ENCODE measurements at places on chromosomes 6 and 20.
A peak's percentile ranks its signal among the peaks of the same experiment; 100 is the strongest.

- DNase-seq = no peak
These were observed 60.2 kb downstream of the LRRC1 start for GRCh38 chr6:53854843-53855567.

DNA sequence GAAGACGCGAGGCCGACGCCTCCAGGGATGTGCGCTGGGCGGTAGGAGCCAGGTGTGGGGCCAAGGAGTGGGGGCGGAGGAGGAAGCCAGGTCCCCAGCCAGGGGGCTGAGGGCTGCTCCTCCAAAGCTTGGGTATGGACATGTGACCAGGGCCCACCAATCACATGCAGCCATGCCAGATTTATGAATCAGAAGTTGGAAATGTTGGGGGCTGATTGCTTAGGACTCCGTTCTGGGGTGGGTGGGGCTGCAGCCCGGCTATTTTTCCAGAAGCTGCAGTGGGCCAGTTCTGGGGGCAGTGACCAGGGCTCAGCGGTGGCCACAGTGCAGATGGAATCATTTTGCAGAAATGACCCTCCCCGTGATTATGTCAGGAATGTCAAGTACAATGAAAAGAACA lies 96.0 kb downstream of the CEBPB start:
- no peak for DNase-seq

DNA sequence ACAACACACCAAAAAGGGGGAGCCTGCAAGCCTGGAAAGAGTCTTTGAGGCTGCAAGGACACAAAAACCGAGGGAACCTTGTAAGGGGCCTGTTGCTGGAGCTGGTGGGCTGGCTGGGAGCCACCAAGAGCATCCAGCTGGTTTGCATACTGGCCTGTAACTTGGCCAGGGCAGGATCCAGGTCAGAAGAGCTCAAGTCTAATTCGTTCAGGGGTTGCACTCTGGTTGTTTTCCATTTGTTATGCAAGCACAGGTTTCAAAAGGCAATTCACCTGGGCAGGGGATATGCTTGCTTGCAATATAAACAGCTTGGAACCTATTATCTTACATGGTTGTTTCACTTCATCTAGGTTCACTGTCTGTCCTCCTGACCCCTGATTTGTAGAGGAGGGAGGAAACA lies 98.3 kb upstream of the GCM1 start:
- no peak for DNase-seq

GRCh38 chr6:43956478-43956877 lies 170.8 kb downstream of the MRPL14 start:
- no peak for DNase-seq

DNA sequence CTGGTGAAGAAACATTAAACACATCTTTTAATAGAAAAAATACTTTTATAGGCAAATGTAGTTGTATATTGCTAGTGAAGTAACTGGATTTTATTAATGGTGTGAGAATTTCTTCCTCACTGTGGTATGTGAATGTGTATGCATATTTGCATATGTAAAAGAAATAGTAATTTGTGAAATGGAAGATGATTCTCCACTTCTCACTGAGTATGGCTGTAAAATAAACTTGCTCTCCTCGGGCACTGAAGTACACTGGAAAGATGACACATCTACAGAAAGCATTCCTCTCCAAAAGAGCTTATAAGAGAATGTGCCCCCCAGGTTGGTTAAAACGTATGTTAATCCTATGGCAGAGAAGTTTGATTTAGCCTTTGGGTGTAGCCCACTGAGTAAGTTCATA lies 155.5 kb downstream of the LPA start:
- DNase-seq = no peak

DNA sequence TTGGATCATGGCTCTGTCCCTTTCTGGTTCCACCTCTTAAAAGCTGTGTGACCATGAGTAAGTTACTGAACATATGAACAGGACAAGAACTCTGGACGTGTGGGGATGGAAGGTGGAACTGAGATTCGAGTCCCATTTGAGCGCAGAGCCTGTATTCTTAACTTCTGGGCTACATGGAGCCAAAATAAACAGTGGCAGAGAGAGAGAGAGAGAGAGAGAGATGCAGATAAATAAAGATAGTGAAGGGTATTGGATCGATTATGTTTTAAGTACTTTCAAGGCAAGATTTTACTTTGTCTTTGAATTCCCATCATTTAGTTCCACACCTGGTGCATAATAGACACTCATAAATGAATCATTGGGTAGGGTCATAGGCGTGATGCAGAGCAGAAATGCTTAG lies 39.7 kb downstream of the SLC35D3 start:
- no peak for DNase-seq

DNA sequence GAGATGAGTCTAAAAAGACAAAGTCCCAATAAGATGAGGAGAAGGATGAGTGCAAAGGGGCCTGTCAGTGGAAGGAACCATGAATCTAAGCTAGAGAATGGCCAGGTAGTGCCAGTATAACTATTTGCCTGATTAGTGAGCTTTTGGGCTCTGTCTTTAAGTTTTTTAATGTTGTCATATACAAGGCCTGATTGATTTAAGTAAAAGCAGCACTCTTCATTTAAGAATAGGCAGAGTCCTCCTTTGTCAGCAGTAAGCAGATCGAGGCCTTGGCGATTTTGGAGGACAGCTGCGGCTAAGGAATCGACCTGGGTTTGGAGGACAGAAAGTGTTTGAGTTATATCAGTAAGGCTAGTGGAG lies 753.4 kb upstream of the ADGRB3 start:
- no peak for DNase-seq

- no peak for DNase-seq
These were observed 32.7 kb downstream of the CHMP4B start for GRCh38 chr20:33843854-33844253.

DNA sequence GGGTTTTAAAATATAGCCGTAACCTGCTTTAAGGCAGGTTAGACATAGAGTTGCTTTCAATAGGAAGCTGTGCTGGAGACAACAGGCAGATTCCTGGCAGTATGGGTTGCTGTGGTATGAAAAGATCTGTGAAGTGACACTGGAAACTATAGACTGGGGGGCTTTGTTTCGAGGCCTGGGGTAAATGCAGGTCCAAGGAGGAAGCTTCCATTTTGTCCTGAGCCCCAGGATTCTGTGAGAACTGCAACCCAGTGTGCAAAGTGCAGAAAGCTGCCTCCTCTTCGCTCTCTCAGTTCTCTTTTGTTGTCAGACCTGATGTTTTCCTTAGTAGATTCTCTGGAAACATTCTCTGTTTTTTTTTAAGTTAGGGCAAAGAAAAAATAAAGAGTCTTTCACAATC lies 86.9 kb downstream of the LYRM4 start:
- DNase-seq = no peak

- DNase-seq = no peak
These were observed 203.9 kb upstream of the MARCKS start for GRCh38 chr6:113653275-113653674.

- DNase-seq = peak; percentile 23
These were observed 323.1 kb downstream of the HDGFL1 start for GRCh38 chr6:22892452-22892851.

GRCh38 chr6:36244641-36245280 lies 25.1 kb upstream of the PNPLA1 start:
- no peak for DNase-seq

- DNase-seq = no peak
These were observed 96.8 kb downstream of the B3GAT2 start for GRCh38 chr6:70860045-70860444.

- no peak for DNase-seq
These were observed 133.7 kb downstream of the LY86 start for GRCh38 chr6:6722195-6722594.

DNA sequence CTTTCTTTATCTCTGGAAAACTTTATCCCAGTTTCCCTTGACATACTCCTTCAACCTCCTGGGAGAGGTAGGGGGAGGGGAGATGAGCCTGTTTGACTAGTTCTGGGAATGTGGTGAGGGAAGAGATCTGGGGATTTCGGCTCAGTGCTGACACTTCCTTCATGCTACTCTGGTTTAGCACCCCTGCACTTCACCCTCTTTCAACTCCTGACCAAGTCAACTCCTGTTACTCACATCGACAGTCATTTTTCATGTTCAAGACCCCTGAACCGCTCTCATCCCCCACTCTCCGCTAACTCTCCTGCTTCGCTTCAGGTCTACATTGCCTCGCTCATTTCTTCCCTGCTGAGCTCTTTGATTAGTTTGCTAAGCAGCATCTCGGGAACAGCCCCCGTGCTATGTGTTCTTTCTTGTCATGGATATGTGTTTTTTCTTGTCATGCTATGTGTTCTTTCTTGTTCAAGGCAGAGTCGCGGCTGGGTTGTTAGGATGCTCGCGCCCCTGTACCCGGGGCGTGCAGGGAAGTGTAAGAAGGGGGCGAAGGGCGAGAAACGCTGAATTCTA lies 16.6 kb upstream of the TRIM27 start:
- peak; percentile 84 for DNase-seq

- DNase-seq = no peak
These were observed 62.4 kb downstream of the FAM229B start for GRCh38 chr6:112149719-112150263.

- no peak for DNase-seq
These were observed 51.0 kb upstream of the C20orf144 start for GRCh38 chr20:33611106-33611505.

- DNase-seq = peak; percentile 83
These were observed 358.2 kb upstream of the ID4 start for GRCh38 chr6:19478992-19479391.

DNA sequence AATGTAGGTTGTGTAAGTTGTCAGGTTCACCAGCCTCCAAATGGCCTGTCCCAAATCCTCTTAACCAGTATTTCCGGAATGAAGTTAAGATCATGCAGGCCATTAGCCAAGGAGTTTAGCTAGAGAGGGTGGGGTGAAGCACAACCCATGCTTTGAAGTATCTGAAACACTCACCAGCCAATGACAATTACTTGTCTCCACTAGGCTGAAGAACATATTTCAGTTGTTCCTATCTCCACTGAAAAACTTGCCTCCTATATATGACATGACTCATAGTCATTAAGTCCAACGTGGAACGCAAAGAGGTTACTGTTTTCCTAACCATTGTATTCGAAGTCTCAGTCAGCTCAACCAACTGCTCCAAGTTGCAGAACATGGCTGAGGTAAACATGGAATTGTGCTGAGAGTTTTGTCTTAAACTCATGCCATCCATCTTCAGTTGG lies 37.4 kb upstream of the TNFAIP3 start:
- DNase-seq = peak; percentile 97

- DNase-seq = no peak
These were observed 38.8 kb downstream of the SLC22A1 start for GRCh38 chr6:160160450-160160849.

- no peak for DNase-seq
These were observed 520.4 kb downstream of the TFAP2B start for GRCh38 chr6:51339108-51339507.

- no peak for DNase-seq
These were observed 270.5 kb downstream of the BMP2 start for GRCh38 chr20:7038029-7038428.

DNA sequence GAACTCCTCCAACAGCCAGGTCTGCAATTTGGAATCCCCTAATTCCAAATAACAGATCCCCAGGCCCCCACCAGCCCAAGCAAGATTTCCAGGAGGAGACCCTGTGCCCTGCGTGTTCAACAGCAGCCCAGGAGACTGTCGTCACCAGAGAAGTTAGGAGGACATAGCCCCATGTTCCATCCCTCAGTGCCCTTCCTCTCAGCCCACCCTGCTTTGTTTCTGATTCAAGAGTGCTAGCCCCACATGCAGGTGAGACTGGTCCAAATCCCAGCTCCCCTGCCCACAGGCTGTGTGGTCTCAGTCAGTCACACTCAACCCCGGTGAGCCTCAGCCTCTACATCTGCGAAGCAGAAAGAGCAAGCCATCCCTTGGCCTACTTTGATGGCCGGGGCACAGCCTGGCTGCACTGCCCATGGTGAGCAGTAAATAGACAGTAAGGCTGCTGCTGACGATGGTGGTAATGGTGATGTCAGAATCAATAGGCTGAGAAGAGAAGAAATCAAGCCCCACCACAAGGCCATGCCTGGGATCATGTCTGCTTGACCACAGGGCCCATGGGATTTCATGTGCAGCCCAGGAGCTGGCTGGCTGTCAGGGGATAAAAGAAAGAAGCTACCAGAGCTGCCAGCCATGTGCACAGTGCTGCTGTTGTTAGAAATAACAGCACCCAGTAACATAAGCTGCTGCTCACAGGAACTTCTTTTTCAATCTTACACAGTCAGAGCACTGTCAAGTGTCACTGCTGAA lies 51.5 kb upstream of the NXT1 start:
- no peak for DNase-seq

- DNase-seq = no peak
These were observed 9.0 kb downstream of the EXOC2 start for GRCh38 chr6:683742-684440.

- DNase-seq = no peak
These were observed 54.9 kb upstream of the NT5E start for GRCh38 chr6:85394853-85395538.

GRCh38 chr6:48085131-48085741 lies 25.8 kb downstream of the PTCHD4 start:
- DNase-seq = no peak

DNA sequence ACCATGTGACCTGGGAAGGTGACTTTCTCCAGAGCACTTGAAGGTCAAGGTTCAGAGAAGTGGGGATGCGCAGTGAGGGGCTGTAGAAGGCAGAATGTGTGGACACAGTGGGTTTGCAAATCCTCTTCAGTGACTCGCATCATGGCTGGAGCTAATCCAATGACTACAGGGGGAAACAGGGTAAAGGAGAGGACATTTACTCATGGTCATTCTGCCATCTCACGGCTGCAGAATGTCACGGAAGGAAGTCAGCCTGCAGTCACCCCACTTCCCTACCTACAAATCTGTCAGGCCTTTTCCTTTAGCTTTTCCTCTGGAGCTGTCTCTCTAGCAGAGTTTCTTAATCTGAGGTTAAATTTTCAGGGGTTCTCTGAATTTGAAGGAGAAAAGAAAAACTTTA lies 337.6 kb downstream of the CDC5L start:
- DNase-seq = no peak

DNA sequence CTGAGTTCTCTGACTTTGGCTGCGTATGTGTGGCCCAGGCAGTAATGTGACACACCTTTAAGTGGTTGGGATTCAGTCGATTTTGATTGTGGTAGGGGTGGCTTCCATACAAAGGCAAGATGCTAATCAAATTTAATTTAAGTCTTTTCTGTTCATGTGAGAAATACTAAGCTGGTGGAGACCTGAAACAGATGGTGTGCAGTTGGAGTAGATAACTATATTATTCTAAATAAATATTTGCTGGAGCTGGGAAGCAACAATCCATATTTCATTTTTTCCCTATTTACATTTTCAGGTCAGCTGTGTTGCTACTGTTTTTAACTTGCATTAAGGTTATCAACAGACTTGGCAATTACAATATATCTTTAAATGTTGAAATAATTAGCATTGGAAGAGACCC lies 67.4 kb upstream of the C20orf144 start:
- DNase-seq = no peak

- DNase-seq = peak; percentile 29
These were observed 106.5 kb downstream of the MMS22L start for GRCh38 chr6:97176468-97176867.

GRCh38 chr6:120735641-120736040 lies 598.6 kb downstream of the TBC1D32 start:
- no peak for DNase-seq

DNA sequence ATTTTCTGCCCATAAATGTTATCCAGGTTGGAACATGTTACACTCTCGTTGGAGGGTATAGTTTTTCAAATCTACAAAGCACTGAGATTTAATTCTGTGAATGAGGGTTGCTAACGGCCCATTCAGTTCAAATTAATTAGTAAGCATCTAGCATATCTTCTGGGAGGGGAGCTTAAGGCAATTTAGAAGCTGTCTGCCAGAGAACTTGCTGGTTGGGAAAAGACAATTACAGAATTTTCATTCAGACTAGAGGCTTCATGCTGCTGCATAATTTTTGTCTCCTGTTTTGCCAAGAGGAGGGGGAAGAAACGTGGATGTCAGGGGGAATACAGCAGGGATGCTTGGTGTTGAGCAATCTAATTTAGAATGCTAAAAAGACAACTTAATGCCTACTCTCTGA lies 268.3 kb upstream of the FAM83B start:
- no peak for DNase-seq

All from trophoblast cell (in vitro differentiated cells and primary cell).